Activated T-cell treated with anti-CD3 and anti-CD28 coated beads, Interleukin-2, amount 50 U/mL, for 48 hours (primary cell): ENCODE measurements at places on chromosomes 4 and X.
A peak's percentile ranks its signal among the peaks of the same experiment; 100 is the strongest.

DNA sequence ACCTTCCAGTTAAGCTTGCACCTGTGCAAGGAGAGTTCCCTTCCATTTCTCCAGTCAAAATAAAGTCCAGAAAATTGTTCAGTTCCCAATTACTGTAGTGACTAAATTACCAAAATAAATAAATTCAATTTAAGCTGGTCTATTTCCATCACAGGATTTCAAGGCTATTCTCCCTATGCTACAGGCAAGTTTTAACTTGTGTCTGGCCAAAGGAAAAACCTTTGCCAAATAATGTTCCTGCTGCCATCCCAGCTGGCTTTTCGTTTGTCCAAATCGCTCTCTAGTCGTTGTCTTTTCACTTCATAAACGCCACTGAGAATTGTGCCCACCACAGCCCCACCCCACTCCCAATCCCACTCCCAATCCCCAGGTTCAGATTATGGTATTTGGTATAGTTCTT lies 2.4 kb downstream of the KCTD8 start:
- DNase-seq: no peak

DNA sequence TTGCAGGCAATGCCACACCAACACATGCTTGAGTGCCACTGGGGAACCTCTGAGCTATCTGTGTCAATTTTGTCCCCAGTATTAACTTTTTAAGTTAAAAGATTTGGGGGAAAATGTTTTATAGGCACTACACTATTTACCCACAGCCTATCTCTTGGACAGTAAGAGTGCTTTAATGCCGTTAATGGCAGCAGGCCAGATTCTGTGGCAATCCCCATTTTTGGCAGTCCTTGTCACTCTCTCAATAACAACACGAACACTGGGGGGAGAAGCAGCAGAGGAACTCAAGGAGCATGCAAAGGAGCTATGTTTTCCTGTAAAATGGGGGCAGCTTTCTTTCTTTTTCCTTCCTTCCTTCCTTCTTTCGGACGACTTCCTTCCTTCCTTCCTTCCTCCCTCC lies 168.6 kb downstream of the NSUN7 start:
- no peak for DNase-seq

DNA sequence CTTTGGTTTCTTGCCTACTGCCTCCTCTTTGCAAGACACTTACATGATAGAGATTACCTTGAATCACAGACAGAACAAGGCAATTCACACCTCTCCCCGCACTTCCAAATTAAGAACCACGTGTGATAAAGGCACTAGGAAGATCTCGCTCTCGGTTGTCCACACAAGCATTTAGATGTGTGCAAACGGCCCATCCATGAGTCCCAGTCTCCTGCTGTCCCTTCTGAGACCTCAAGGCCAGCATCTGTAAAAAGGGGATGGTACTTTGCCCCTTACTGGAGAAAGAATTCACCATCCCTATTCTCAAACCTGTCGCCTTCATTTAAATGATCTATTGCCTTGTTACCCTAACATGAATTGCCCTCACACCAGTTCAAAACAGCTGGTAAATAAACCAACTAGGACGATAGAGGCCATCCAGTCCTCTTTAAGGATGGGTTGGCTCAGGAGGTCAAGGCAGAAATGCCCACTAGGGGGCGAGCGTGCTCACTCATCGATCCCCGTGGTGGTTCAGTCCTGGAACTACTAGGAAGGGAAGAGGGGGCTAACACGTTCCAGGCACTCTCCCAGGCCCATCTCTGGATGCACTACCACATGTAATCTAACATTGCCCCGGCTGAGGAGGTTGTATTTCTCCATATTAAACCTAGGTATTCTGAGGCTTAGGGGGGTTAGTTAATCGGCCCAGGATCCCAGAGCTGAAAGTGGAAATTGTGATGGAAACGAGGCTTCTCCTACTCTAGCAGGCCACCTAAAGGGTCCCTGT lies 95.8 kb downstream of the DHX15 start:
- peak; percentile 82 for DNase-seq

DNA sequence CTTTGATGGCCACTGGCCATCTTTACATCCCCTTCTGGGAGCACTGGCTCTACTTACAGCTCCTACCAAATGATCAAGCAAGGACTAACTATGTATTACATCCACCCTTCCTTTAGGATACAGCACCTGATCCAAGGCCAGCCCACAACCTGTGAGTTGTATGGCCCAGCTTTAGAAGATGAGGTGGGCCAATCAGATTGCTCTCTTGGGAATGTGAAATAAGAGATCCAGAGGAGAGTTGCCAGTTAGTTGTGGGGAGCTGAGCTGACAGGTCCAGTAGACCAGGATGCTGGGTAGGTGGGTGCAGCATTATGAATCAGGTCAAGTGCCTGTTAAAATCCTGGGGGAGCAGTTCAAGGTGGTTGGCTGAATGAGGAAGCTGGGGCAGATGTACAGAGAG lies 111.5 kb downstream of the GNL3L start:
- no peak for DNase-seq

GRCh38 chrX:91434351-91435168 lies at the start of gene PABPC5:
Gene PABPC5, plus strand, starts transcription at chrX:91434839. Its CDS starts 739 bp downstream, at chrX:91435578.
- DNase-seq: no peak

GRCh38 chr4:102447413-102447812 lies 53.7 kb upstream of the NFKB1 start:
- no peak for DNase-seq

- DNase-seq: no peak
Observed at GRCh38 chr4:182653596-182653995, 263.6 kb downstream of the DCTD start.

GRCh38 chrX:68234171-68234910 lies 199.0 kb downstream of the OPHN1 start:
- DNase-seq: no peak

DNA sequence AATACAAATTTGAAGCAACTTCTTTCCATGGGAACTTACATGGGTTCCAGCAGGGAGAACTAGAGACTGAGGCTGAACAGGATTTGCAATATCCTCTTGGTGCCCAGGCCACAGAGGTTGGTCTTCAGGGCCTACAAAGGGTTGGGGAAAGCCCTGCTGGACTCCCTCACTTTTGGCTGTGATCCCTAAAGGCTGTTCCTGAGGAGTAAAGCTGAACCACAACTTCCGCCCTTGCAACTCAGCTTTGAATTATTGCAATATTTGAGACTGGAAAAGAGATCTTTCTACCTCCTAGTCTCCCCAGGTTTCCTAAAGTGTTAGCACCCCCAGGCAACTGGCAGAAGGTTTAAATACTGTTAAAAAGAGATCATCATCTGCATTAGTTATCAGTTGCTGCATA lies 26.9 kb downstream of the DCHS2 start:
- no peak for DNase-seq

DNA sequence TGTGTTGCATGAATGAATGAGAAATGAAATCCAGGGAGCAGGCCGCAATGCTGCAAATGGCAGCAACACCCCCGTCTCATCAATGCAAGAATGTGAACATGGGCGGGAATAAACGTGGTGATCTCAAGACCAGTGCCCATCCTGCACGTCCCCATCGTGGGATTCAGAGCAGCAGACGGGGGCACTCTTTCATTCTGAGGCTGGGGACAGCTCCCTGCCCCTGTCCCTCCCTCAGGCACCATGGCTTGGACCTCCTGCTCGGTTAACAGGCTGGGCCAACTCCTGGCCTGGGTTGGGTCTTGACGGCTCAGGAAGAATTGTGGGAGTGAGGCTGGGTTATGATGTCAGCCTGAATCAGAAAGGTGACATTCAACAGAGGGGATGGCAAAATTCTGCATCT lies 78.9 kb downstream of the NSUN7 start:
- DNase-seq: no peak

DNA sequence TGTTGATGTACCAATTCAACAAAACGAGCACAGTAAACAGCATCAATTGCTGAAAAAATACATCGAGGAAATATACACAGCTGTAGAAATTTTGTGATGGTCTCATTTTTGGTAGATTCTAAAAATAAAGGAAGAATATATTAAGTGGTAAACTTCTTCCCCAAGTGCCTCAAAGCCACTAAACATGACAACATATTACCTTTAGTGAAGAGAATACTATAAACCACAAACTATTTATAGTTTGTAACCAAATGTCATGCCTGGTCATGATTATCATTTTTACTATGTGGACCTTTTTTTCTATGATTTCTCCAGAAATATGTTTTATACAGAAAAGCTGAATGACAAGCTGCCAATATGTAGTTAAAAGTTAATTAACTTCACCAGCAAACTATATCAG lies 106.9 kb downstream of the THOC2 start:
- DNase-seq: no peak

DNA sequence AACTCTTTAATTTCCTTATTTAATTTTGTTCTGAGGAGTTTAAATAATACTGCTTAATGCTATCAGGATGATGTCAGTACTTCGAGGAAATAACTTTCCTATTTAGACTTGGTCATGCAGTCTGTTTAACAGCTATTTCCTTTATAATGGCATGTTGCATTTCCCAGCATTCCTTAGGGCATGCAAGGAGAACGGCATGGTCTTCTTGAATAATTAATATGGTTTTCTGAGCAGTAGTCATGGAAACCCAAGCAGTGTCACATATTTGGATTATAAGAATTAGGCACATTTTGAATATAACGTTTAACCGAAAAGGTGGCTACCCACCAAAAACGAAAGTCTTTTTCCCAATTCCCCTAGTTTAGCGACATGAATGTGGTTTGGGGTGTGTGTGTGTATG lies 76.0 kb downstream of the AFF2 start:
- no peak for DNase-seq

- no peak for DNase-seq
Observed at GRCh38 chr4:187633245-187633644, 362.3 kb upstream of the ZFP42 start.

GRCh38 chrX:48648336-48648751 lies 35.3 kb upstream of the WAS start:
- peak; percentile 18 for DNase-seq
